ENCODE measurements at places on chromosomes 12 and 14.
A peak's percentile ranks its signal among the peaks of the same experiment; 100 is the strongest.

GRCh38 chr12:21599143-21599999 lies 5.3 kb downstream of the GYS2 start:
- no peak for DNase-seq

- DNase-seq: peak; percentile 51
Observed at GRCh38 chr12:66319266-66319954, 17.1 kb downstream of the HELB start.

DNA sequence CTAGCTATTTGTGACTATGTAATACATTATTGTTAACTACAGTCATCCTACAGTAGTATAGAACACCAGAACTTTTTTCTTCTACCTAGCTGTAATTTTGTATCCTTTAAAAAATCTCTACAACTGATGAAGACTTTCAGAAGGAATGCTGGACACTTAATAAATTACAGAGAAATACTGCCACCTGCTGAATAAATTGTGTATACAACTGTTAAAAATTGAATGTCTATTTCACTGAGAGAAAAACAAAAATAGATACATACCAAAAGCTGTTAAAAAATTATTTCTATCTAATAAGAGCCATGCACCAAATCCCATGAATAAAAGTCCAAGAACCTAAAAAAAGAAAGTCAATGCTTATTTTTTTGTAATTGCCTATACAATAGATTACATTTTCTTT lies 6.6 kb downstream of the TSPAN19 start:
- peak; percentile 39 for DNase-seq

GRCh38 chr14:76261371-76261811 lies 109.7 kb downstream of the GPATCH2L start:
- DNase-seq: no peak

DNA sequence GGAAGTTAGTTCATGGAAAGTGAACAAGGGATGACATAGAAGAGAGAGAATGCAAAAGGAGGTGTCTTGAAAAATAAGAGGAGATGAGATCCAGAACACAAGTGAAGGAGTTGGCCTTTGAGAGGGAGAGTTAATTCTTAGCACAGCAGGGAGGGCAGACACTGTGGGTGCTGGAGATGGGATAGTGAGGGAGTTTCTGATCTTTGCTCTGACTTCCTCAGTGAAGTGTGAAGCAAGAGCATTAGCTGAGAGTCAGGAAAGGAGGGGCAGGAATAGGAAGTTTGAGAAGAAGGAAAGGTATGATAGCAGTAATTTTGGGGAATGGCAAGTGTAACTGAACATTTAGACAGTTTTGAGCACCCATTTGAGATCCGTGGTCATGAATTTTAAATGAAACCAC lies 75.8 kb upstream of the COCH start:
- DNase-seq: no peak

DNA sequence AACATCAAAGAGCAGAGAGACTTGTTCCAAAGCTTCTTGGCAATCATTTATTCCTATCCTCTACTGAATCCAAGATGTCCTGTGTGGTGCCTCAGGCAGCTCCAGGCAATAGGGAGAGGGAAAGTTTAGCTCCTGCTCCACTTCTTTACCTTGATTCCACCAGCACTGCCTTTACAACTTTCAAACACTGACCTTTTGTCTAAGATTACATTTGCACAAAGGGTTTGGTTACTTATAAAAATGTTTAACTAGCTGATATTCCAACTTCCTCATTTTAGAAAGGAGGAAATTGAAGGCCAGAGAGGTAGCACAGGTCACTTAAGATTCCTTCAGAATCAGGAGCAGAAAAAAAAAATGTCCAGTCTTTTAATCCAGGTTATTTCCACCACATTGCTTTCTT lies 192.7 kb downstream of the BTG1 start:
- peak; percentile 45 for DNase-seq

- DNase-seq: no peak
Observed at GRCh38 chr12:25301798-25302197, 51.1 kb upstream of the KRAS start.

DNA sequence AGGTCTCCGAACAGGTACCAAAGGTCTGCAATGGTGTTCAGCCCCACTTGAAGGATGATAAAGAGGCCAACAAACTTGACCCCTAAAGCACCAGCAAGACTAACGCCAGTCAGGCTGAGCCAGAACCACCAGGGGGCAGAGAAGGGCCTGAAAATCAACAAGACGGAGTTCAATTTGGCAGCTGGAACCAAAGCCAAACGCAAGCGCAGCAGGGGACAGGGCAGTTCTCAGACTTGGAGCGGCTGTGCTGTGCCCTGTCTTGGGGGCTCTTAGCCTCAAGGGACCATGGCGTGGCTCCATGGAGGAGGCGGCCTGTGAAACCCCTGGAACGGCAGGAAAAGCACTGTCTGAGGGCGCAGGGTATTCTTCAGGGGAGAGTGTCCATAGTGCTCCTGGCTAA lies 19.6 kb downstream of the POMT2 start:
- peak; percentile 71 for DNase-seq

GRCh38 chr14:80136358-80136757 lies 74.9 kb downstream of the DIO2 start:
- DNase-seq: peak; percentile 40

GRCh38 chr12:57428965-57429364 lies 1.9 kb downstream of the R3HDM2 start:
- DNase-seq: no peak

GRCh38 chr12:95653771-95654546 lies 102.7 kb upstream of the USP44 start:
- DNase-seq: peak; percentile 18

- DNase-seq: no peak
Observed at GRCh38 chr12:86729739-86730138, 473.5 kb upstream of the MGAT4C start.

GRCh38 chr14:58699681-58700205 lies 62.0 kb downstream of the DACT1 start:
- DNase-seq: no peak

DNA sequence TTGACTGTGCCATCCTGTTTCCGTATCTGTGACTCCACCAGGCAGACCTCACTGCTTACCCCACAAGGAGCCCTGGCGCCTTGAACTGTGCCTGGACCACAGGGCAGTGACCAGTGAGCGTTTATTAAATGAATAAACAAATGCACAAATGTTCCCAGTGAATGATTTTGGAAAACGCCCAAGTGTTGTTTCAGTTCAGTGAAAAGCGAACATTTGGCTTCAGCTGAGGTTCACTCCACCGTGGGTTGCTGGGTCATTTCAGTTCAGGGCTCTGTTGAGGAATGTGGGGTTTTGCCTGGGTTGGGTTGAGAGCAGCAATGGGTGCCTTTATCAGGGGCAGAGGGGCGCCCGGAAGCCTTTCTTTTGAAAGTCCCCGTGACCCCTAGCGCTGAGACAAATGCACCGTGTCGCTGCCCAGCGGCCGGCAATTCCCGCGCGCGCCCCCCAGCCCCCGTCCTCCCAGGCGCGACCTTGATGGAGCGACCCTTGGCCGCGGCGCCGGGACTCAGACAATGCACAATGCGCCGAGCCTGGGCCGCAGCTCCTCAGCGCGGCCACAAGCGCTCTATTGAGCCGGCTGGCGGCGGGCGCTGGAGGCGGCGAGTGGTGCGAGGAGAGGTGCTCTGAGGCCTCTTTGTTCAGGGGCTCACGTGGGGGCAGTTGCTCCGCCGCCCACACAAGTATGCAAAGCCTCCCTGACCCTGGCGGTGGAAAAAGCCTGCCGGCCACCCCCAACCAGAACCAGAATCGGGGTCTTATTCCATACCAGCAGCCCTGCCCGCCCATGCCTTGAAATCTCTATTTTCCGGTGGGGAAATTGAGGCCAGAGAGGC lies 40.5 kb upstream of the CLMN start:
- no peak for DNase-seq

DNA sequence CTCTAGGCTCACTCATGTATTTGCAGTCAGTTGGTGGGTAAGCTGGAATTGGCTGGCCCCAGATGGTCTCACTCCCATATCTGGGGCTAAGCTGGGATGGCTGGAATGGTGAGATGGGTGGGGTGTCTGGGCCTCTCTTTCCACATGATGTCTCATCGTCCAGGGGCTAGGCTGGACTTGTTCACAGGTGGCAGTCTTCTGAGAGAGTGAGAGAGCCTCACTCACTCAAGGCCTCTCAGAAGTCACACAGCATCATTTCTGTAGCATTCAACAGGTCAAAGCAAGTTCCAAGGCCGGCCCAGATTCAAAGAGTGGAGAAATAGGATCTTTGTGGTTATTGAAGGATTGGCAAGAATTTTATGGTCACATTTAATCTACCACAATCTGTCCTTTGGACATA lies 102.7 kb downstream of the UNC79 start:
- no peak for DNase-seq

DNA sequence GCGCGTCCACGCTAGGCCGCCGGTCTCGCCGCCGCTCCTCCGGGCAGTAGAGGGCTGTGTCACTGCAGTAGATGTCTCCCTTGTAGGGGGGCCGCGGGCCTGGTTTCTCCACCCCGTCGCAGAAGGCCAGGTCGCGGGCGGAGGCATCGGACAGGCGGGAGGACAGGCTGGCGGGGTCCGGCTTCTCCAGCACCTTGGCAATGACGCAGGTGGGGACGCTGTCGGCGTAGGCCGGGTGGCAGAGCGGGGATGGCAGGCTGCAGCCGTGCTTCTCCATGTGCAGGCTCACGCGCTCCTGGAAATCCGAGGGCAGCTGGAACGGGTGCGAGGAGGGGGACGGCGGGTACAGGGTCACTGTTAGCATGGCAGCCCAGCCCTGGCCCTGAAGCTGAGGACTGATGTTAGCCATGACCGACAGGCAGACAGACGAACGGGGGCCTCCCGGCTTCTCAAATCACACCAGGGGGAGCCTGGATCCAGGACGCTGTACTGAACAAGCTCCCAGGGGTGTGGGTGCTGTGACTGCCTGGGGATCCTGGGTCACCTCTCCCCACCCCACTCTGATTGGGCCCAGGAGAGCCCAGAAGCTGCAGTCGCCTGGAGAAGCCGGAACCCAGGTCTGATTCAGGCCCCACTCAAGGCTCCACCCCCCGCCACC lies 48.1 kb downstream of the BEGAIN start:
- DNase-seq: no peak

- DNase-seq: no peak
Observed at GRCh38 chr12:22588817-22589216, 36.2 kb upstream of the ETNK1 start.

- DNase-seq: no peak
Observed at GRCh38 chr12:132471858-132472255, 18.1 kb upstream of the FBRSL1 start.

- no peak for DNase-seq
Observed at GRCh38 chr14:79483477-79484388, 727.6 kb downstream of the DIO2 start.

DNA sequence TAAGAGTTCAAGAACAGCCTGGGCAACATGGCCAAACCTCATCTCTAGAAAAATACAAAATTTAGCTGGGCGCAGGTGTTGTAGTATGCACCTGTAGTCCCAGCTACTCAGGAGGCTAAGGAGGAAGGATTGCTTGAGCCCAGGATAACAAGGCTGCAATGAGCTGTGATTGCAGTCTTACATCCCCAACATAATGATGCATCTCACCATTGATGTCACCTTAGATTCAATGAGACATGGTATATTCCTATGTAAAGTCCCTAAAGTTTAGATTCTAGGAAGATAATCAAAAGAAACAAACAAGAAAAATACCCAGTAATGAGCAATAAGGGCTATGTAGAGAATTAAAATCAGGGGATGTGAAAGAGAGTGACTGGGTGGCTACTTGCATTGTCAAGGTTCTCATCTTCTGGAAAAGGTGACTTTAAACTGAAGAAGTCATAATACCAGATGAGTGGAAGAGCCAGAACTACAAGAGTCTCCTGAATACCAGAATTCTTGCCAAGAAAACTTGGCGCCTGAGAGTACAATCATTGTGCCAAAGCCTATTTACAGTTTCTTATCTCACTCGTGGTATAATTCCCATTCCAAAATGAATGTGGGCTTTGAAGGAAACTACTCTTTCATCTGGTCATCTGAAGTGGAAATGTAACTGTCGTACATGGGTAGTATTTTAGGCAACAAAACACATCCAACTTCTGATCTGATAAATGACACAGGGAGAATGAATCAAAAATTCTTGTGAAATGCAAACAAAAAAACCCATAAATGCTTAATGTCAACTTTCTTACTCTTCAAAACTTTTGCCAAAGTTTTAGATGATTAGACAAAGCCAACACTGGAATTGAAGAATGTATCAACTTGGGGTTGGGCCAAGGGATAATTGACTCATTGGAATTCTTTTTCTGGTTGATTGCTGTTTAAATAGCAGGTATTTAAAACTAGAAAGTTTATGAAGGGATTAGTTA lies 81.1 kb upstream of the ST8SIA1 start:
- no peak for DNase-seq

DNA sequence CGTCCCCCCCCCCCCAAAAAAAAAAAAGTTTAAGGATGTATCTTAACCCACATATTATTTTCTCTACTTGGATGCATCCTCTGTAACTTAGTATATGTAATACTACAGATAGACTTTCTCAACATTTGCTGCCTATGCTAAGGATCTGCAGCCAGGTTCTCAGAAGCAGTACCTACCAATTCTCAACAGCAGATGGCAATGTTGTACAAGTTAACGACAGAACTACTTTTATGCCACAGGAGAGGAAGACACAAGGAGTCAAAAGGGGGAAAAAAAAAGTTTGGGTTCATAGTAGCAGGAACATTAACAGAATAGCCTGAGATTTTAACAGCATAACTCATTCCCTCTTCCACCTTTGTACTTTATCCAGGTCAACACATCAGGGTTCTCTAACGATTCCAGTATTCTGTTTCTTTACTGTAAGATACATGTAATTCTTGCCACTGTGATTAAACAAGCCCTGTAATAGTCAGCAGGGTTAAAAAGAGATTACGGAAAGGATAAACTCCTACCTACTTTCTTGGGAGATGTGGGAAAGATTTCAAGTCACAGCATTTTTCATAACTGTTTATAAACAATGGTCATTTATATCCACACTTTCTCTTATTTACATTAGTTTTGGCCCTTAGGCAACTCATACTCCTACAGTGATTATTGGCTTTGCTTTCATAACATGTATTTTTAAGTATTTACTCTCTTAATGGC lies 5.7 kb upstream of the NEK9 start:
- DNase-seq: peak; percentile 81

DNA sequence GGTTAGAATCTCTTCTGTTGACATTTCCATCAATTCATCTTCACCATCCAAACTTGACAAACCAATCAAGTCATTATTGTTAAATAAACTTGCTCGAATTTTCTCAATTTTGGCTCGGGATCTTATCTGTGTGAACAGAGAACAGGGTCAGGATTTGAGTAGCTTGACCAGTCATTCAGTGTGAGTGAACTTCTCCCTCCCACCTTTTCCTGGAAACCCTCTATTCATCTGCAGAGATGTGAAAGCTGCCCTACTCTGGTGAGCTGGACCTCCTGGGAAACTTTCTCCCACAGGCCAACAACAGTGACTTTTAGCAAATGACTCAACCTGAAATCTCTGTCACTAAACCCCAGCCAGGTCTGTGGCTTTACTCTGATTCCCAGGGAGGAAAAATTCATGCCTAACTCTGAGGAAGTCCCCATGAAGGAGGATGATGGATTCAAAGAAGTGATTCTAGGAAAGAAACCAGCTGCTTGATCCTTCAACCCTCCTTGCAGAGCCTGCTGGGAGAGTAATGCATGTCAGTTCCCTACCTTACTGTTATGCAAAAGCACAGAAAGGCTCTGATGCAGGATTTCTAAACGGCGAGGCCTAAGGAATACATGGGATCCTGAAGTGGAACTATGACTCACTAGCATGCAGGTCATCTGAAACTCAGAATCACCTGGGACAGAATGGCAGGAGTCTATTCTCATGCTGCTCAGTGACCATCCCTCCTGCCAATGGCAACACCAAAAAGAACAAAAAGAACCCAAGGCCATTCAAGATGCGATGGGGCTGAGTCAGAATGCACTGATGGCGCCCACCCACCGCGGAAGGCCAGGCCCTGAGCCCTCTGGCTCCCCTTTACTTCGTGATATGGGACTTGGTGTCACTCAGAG lies 58.0 kb downstream of the TRAFD1 start:
- no peak for DNase-seq

GRCh38 chr14:66216763-66217162 lies 269.4 kb upstream of the CCDC196 start:
- DNase-seq: peak; percentile 4

All from NB4 (cell line).